Kidney (tissue), 22 donors: ENCODE measurements at places on chromosomes 13 and 19. TPM values are rescaled to one million over a fixed set of nuclear protein-coding genes. Genes with fewer than 3 reads are reported as not detected.
A peak's percentile ranks its signal among the peaks of the same experiment; 100 is the strongest.

DNA sequence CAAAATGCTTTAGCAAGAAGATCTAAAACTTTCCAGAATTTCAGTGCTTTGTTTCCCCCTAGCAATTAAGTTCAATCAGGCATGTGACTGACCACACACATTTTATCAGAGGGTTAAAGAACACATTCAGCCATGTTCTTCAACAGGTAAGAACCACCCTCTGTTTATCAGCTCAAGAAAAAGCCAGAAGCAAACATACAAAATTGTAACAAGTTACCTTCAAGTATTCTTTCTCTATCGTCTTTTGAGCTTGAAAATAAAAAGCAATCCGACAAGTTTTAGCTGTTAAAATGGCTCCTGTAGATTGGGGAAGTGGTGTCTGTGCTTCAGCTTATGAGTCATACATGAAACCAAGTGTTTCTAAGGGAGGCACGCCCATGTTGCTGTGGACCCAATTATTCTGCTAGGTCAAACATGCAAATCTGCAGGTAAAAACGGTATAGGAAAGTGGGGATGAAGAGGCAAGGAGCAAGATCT lies at the start of gene ELF1:
Gene ELF1, minus strand, starts transcription at position 306 of the 477 bp plus-strand sequence. CDS start 37,262 bp downstream, outside the sequence.
- peak; percentile 33 for DNase-seq

GRCh38 chr13:84741253-84741652 lies 859.0 kb upstream of the SLITRK1 start:
- DNase-seq, result no peak

GRCh38 chr13:83214452-83214851 lies 667.8 kb downstream of the SLITRK1 start:
- no peak for DNase-seq

DNA sequence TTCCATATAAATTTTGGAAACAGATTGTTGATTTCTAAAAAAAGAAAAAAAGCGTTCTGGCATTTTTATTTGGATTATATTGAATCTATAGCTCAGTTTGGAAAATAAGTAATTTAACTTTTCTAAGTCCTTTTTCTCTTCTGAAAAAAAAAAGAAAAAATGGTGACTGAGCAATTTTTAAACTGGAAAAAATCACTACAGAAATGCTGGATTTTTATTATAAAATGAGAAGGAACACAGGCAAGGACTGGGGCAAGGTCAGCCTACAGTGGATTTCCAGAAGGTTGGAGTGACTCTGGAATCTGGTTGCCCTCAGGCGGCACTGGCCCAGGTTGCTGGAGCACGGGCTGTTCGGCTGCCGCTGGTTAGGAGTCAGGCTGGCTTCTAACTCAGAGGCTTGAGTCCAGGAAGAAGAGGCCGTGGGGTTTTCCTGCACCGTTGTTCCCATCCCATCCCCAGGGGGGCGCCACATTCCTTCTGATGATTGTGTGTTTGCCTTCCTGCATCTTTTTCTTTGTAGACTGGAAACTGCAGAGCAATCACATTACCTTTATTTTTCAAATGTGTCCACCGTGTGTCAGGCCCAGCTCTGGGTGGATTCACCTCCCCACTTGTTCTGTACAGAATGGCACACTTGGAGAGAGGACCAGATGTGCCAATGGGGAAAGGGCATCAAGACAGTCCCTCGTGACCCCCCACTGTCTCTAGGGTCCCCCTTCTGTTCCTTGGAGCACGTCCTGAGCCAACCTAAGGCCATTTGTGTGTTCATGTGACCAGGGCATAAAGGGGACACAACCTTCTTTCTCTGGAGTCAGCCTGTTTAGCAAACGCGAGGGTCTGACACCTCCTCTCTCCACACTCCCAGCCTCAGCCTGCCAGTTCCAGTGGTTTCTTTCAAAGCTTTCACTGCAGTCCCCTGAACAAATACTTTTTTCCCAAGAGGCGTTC lies 44.5 kb upstream of the GTF3A start:
- DNase-seq, result peak; percentile 64

DNA sequence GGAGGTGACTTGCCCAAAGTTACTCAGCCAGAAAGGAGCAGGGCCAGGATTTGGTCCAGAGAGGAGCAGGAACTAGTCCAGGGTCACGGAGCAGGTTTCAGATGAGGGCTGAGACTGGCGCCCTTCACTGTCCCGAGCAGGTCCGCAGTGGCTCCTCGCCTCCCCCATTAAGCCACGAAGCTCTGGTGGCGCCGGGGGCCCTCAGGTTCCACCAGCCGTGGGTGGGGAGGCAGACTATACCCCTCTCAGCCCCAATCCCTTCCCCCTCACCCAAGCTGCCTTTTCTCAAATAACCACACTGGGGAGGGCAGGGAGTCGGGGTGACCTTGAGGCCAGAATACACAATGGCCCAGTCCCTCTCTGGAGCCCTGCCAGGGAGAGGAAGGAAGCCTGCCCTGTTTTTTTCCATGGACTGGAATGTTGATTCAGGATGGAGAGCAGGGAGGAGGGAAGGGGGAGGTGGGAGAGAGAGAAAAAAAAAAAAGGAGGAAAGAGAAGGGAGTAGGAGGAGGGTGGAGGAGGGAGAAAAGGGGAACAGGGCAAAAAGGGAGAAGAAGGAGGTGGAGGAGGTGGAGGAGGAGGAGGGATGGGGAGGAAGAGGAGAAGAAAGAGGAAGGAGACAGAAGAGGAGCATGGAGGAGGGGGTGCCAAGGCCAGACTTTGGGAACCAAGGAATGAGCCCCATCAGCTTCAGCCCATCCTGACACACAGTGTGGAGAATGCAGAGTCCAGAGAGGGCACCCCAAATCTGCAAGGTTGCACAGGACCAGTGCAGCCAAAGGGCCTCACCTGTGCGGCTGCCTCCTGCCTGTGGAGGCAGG lies 19.7 kb downstream of the CEACAM16 start:
- DNase-seq, result peak; percentile 94

DNA sequence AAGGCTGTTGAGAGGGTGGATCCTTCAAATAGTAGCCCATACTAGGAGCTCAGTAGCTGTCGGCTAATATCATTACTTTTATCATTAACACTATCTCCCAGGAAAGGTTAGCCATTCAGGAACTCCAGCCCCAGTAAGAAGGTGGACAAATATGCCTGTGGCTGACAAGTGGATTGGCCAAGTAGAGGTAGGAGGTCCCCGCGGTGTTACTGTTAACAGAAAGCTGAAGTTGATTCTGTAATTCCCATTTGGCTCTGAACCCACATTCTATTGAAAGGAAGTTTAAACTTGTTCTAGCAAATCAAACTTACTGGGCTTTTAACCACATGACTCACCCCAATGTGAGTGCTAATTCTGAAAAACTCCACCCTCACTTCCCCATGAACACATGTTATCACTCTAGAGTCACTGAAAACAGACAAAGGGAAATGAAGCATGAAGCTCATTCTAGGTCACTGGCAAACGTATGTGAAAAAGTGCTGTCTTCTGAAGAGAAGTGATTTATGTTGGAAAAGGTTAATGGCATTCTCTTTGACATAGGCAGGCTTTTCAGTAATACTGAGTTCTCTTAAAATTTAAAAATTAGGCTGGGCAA lies 273.5 kb downstream of the FGF14 start:
- DNase-seq, result peak; percentile 43

DNA sequence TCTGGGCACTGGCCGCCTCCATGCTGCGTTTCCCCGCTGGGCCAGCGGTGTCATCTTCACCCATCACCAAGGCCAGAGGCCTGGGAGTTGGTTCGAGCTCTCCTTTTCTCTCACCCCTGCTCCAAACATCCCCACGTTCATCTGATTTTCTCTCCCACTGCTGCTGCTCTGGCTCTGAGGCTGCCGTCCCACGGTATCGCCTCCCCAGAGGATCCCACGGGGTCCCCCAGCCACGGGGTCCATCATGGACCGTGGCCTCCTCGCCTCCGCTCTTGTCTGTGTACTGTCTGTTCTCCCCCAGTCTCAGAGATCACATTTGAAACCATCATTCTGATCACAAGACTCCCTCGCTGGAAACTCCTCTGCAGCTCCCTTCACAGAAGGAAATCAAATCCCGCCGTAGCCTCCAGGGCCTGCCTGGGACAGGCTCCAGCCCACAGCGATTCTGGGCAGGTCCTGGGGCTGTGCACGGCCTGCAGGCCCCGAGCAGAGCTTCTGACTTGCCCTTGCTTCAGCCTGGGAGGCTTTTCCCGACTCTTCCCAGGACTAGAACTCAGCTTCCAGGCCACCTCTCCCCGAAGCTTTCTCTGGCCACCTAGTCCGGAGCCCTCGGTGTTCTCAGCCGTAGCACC lies 64.2 kb downstream of the SOX1 start:
- DNase-seq, result no peak

DNA sequence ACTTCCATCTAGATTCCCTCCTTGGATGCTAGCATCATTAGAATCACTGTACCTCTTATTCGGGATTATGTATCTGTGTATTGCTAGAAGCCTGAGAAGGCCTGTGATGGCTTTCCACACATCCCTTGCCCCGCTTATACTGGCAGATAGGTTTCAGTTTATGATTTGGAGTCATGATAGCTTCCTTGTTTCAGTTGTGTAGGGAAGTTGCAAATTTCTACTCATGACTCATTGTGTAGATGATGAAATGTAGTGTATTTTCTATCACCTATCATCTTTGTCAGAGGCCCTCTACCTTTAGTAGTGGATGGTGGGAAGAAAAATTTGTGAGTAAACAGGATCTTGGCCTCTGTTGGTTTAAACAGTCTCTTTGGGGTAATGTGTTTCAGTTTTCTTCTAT lies 165.2 kb downstream of the GGACT start:
- DNase-seq, result no peak

MRPL54 gene
- total RNA-seq, result 57.6 TPM

VAV1 gene
- 15.5 TPM for total RNA-seq

FAM216B gene
- total RNA-seq, result 0.09 TPM

ZNF556 gene
- total RNA-seq, result 0.76 TPM

HSPB6 gene
- total RNA-seq, result 64.3 TPM

SLITRK5 gene
- 0.09 TPM for total RNA-seq

ZNF439 gene
- 13.2 TPM for total RNA-seq
